ENCODE measurements at places on chromosomes 13 and 19. TPM values are rescaled to one million over a fixed set of nuclear protein-coding genes. Genes with fewer than 3 reads are reported as not detected.

KIR3DL2 gene
- total RNA-seq = not detected

GRCh38 chr13:31092646-31093045 is 69.1 kb downstream of the HSPH1 start:
- no peaks in the 10 kb centered on the region for H3K4me1 ChIP-seq
- H3K36me3 ChIP-seq = no peaks in the 10 kb centered on the region
- H3K4me3 ChIP-seq = no peak overlapping the region
- no peak for DNase-seq
- peaks cover 14% of the 10 kb centered on the region for H3K27me3 ChIP-seq
- H3K27ac ChIP-seq = no peak overlapping the region

ABCA7 gene
- 14.3 TPM for total RNA-seq

DNA sequence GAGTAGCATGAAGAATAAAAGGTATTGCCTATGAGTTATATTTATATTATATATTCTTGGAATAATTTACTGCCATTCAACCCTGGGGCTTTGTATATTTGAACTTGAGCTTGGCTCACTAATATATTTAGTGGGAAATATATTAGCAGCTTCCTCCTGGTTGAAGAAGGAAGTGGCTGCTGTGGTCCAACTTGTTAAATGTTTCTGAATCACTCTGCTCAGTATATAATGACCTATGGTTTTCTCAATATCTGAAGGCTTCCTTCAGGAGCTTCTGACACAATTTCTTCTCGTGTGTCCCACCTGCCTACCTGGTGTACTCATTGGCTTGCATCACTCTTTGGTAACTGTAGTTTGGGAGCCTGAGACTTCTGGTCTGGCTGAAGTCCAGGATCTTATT is 646.4 kb downstream of the TBC1D4 start:
- no peak overlapping the region for H3K27ac ChIP-seq
- H3K4me1 ChIP-seq = no peaks in the 10 kb centered on the region
- no peaks in the 10 kb centered on the region for H3K27me3 ChIP-seq
- DNase-seq = no peak
- no peaks in the 10 kb centered on the region for H3K36me3 ChIP-seq

DNA sequence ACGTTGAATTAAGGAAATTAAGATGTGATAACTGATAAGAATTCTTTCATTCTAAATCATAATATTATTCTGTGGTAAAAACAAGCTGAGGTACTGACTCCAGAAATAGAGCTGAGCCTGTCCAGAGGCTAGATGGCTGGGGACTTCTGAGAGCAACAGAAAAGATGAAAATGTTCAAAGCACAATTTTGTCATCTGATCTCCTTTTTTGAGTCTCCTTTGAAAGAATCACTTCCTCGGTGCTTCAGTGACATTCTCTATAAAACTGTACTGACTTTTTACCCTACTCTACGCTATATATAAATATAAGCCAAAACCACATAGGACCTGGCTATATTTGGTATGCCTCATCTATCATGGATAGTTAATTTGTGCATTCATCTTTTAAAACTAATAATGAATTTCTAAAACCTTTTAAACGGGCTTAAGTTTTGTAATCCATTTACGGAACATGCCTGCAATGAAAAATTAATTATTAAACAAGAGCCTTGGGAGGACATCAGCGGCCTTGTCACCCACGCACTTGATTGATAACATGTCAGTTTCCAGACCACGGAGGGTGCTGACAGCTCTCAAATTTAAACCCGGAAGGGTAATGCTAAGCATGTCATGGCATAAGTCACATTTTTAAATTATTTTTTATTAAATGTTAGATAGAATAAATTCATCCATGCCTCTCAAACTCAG is 235.5 kb downstream of the PCDH9 start:
- H3K27ac ChIP-seq = no peak overlapping the region
- no peaks in the 10 kb centered on the region for H3K4me1 ChIP-seq
- no peaks in the 10 kb centered on the region for H3K36me3 ChIP-seq
- DNase-seq = no peak
- peak overlapping the region; percentile 51 for H3K4me3 ChIP-seq
- no peaks in the 10 kb centered on the region for H3K27me3 ChIP-seq

GSX1 gene
- not detected for total RNA-seq

- H3K4me3 ChIP-seq = no peak overlapping the region
- peak; percentile 14 for DNase-seq
- no peaks in the 10 kb centered on the region for H3K4me1 ChIP-seq
- H3K27me3 ChIP-seq = no peaks in the 10 kb centered on the region
These were observed 36.5 kb downstream of the B3GLCT start for GRCh38 chr13:31236211-31236786.

VSTM2B gene
- not detected for total RNA-seq

- DNase-seq = peak; percentile 51
- H3K27ac ChIP-seq = peak overlapping the region; percentile 53
- H3K27me3 ChIP-seq = no peaks in the 10 kb centered on the region
- peaks cover 55% of the 10 kb centered on the region for H3K4me1 ChIP-seq
- H3K4me3 ChIP-seq = peak overlapping the region; percentile 89
These were observed 1.9 kb downstream of the BBC3 start for GRCh38 chr19:47228937-47229675.

GRCh38 chr13:95684418-95684817 is 7.5 kb downstream of the DNAJC3 start:
- no peak for DNase-seq
- no peak overlapping the region for H3K4me3 ChIP-seq
- no peaks in the 10 kb centered on the region for H3K36me3 ChIP-seq
- H3K27ac ChIP-seq = no peak overlapping the region
- no peaks in the 10 kb centered on the region for H3K4me1 ChIP-seq
- H3K27me3 ChIP-seq = no peaks in the 10 kb centered on the region

DNA sequence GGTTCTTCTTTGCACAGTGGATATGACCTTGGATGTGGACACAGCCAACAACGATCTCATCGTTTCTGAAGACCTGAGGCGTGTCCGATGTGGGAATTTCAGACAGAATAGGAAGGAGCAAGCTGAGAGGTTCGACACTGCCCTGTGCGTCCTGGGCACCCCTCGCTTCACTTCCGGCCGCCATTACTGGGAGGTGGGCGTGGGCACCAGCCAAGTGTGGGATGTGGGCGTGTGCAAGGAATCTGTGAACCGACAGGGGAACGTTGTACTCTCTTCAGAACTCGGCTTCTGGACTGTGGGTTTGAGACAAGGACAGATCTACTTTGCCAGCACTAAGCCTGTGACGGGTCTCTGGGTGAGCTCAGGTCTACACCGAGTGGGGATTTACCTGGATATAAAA is 9.4 kb downstream of the RFPL4AL1 start:
- H3K36me3 ChIP-seq = no peaks in the 10 kb centered on the region
- no peak for DNase-seq
- no peak overlapping the region for H3K4me3 ChIP-seq
- H3K27ac ChIP-seq = no peak overlapping the region
- H3K27me3 ChIP-seq = no peaks in the 10 kb centered on the region

- no peak for DNase-seq
- H3K27me3 ChIP-seq = no peaks in the 10 kb centered on the region
- no peaks in the 10 kb centered on the region for H3K4me1 ChIP-seq
- peaks cover 2% of the 10 kb centered on the region for H3K36me3 ChIP-seq
- no peak overlapping the region for H3K4me3 ChIP-seq
- no peak overlapping the region for H3K27ac ChIP-seq
These were observed 62.5 kb downstream of the TNFRSF19 start for GRCh38 chr13:23632741-23633140.

DNA sequence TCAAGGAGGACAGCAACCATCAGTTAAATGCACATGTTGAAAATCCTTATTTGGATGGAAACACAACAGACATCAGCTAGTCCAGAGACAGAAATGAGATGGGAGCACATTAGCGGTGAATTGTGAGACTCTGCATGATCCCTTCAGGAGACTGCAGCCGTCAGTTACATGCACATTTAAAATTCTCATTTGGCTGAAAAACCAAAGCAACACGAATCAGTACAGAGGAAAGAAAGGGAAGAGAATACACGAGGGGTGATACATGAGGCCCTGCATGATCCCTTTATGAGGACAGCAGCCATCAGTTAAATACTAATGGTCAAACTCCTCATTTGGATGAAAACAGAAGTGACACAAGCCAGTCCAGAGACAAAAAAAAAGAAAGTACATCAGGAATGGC is 123.4 kb downstream of the PTPRS start:
- no peak for DNase-seq
- H3K36me3 ChIP-seq = peaks cover 38% of the 10 kb centered on the region
- H3K4me1 ChIP-seq = no peaks in the 10 kb centered on the region
- H3K27me3 ChIP-seq = no peaks in the 10 kb centered on the region
- no peak overlapping the region for H3K27ac ChIP-seq
- H3K4me3 ChIP-seq = no peak overlapping the region

FRY gene
- 5.3 TPM for total RNA-seq

GRCh38 chr19:33177417-33177979 is 16.6 kb upstream of the LRP3 start:
- H3K36me3 ChIP-seq = no peaks in the 10 kb centered on the region
- peaks cover 13% of the 10 kb centered on the region for H3K4me1 ChIP-seq
- DNase-seq = no peak
- peak overlapping the region; percentile 25 for H3K27ac ChIP-seq

DNA sequence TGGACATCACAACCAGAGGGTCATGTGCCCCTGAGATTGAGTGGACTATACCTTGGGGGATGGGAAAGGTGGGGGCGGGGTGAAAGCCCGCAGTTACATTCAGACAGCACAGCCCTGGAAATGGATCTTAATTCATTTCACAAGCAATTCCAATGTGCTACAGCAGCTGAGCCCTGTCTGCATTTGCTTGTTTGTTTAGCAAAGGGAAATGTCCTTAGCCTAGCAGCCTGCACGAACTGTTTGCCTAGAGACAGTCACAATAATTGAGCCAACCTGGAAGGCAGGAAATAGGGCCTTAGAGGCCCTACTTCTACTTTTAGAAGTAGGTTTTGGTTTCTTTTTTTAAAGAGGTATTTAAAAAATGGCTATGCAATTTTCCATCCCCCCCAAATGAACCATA is 177.3 kb upstream of the KL start:
- no peak for DNase-seq
- H3K27ac ChIP-seq = no peak overlapping the region
- H3K27me3 ChIP-seq = no peaks in the 10 kb centered on the region
- no peaks in the 10 kb centered on the region for H3K36me3 ChIP-seq
- H3K4me1 ChIP-seq = peaks cover 7% of the 10 kb centered on the region
- no peak overlapping the region for H3K4me3 ChIP-seq

DNA sequence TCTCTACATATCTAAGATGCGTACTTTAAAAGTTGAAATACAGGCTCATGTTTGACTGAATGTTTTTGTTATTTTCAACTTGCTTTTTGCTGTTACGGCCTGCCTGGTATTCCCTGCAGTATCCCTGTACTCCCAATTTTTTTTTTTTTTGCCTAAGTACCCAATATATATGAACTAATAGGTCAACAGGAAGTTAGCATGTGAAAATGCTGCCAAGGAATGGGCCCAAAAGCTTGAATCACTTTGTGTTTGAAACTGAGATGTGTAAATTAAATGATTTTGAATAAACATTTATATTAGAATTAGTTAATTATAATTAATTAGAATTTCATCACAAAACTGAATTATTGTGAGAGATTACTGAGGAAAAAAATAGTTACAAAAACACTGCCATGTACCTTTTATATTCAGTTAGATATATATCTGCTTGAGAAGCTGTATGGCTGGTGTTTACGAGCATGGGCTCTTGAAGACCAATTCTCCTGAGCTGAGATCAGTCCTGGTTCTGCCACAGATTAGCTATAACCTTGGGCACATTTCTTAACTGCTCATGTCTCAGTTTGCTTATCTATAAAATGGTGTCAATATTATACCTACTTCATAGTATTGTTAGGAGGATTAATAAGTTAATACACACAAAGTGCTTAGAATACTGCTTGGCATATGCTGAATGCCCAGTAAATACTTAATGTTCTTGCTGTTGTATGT is 16.0 kb downstream of the TDRD3 start:
- H3K4me1 ChIP-seq = no peaks in the 10 kb centered on the region
- no peaks in the 10 kb centered on the region for H3K27me3 ChIP-seq
- H3K36me3 ChIP-seq = no peaks in the 10 kb centered on the region
- DNase-seq = no peak
- no peak overlapping the region for H3K4me3 ChIP-seq
- H3K27ac ChIP-seq = no peak overlapping the region

C19orf38 gene
- total RNA-seq = 0.23 TPM

MYCBP2 gene
- 70.5 TPM for total RNA-seq

FAM124A gene
- total RNA-seq = 1.1 TPM

SERPINE3 gene
- not detected for total RNA-seq

DNA sequence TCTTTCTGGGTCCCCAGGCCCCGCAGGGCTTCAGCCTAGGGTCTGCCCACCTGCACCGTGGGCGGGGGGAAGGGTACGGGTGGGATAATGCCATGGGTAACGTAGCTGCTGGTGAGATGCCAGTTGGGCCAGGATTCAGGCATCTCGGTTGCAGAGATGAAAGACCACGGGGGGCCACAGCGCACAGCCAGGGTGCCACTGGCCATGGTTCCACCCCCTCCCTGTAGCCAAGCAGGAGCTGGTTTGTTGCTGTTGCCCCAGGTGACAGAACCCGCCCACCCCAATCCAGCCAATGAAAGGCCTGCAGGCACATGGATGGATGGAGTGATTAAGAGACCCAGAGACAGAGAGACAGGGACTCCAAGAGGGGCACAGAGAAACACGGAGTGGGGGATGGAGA is 1.0 kb upstream of the CGB7 start:
- H3K36me3 ChIP-seq = no peaks in the 10 kb centered on the region
- H3K4me3 ChIP-seq = no peak overlapping the region
- no peaks in the 10 kb centered on the region for H3K27me3 ChIP-seq
- H3K27ac ChIP-seq = no peak overlapping the region

DNA sequence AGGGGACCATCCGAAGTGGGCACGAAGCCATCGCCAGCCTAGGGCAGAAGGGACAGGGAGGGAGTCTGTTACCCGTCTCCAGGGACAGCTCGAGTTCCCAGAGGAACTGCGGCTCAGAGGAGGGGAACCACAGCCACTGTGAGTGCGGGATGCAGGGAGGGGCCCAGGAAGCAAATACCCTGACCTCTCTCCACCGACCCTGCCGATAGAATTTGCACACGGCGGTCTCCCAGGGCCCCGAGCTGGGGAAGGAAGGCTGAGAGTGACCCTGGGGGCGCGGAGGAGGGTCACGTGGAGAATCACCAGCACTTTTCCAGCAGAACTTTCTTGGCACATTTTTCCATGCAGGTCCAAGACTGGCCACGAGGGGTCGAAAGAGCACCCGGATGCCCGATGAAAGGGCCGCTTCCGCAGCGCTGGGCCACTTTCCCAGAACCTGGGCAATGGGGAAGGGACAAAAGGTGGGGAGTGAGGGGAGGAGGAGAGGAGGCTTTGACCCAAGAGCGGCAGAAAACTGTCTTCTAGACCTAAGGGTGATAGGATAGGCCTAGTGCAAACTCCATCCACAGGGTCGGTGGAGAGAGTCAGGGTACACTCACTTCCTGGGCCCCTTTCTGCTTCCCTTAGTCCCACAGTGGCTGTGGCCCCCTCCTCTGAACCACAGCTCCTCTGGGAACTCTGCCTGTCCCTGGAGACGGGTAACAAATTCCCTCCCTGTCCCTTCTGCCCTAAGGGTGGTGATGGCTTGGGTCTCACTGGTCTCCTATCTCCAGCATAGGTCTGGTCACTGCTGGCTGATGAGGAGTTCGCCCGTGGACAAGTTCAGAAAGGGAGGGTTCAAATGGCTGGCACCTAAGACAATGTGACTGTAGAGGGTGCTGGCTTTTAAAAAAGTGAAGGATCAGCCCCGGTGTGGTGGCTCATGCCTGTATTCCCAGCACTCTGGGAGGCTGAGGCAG is 5.3 kb upstream of the GPR4 start:
- H3K27me3 ChIP-seq = peaks cover 5% of the 10 kb centered on the region
- no peak overlapping the region for H3K27ac ChIP-seq
- peaks cover 5% of the 10 kb centered on the region for H3K36me3 ChIP-seq
- H3K4me1 ChIP-seq = peaks cover 11% of the 10 kb centered on the region
- DNase-seq = peak; percentile 23

- H3K27ac ChIP-seq = peak overlapping the region; percentile 47
- no peak for DNase-seq
- no peaks in the 10 kb centered on the region for H3K27me3 ChIP-seq
- H3K4me1 ChIP-seq = peaks cover 25% of the 10 kb centered on the region
- no peaks in the 10 kb centered on the region for H3K36me3 ChIP-seq
- H3K4me3 ChIP-seq = peak overlapping the region; percentile 87
These were observed 659 bp downstream of the GNA11 start for GRCh38 chr19:3094601-3095440.
